Activated CD4-positive, alpha-beta T cell treated with anti-CD3 and anti-CD28 coated beads, Interleukin-2, Interleukin-4, amounts not matched to agents 100 ng/mL and 50 ng/mL, durations not matched to agents 16 hours and 8 hours (primary cell): ENCODE measurements at places on chromosomes 4 and X.
A peak's percentile ranks its signal among the peaks of the same experiment; 100 is the strongest.

GRCh38 chr4:86822136-86822535, 27.0 kb downstream of the SLC10A6 start:
- DNase-seq = no peak

GRCh38 chrX:136039485-136039884, 54.2 kb downstream of the SLC9A6 start:
- no peak for DNase-seq

DNA sequence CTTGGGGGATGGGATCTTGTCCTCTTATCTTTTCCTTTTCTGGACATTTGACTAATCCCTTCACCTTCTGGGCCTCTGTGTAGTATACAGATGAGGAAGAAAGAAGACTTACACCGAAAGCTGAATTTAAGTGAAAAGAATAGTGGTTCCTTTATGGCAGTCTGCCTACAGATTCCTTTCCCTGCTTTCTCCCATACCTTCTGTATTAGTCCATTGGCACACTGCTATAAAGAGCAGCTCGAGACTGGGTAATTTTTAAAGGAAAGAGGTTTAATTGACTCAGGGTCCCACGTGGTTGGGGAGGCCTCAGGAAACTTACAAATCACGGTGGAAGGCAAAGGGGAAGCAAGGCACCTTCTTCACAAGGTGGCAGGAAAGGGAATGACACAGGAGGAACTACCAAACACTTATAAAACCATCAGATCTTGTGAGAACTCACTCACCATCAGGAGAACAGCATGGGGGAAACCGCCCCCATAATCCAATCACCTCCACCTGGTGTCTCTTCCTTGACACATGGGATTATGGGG, 34.0 kb upstream of the CD38 start:
- no peak for DNase-seq

GRCh38 chrX:74453178-74453577, 31.9 kb downstream of the SLC16A2 start:
- DNase-seq = no peak

DNA sequence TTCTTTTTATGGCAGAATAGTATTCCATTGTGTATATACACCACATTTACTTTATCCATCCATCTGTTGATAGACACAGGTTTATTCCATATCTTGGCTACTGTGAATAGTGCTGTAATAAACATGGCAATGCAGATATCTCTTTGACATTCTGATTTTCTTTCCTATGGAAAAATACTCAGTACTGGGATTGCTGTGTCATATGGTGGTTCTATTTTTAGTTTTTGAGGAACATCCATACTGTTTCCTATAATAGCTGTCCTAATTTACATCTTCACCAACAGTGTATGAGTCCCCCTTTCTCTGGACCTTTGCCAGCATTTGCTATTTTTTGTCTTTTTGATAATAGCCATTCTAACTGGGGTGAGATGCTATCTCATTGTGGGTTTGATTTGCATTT, 73.5 kb downstream of the GPAT3 start:
- no peak for DNase-seq

- DNase-seq = no peak
These were observed 1501.5 kb upstream of the TENM3 start for GRCh38 chr4:180741703-180742102.

- no peak for DNase-seq
These were observed 88.8 kb downstream of the CPZ start for GRCh38 chr4:8681391-8681790.

DNA sequence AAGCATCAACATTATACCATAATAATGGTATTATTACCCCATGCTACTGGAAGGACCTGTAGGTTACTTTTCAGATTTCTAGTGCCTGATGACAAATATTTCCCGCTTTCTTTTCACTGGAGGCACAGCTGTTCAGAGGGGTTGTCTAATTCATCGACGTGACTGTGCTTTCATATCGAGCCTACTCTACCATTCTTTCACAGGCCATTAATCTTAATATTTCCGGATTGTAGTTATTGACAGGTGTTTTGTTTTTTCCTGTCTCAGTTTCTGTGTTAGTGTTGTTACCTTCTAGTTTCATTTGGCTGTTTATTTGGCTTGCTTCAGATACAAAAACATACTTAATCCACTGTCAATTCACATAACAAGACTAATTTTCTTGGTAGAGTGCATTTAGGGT, 330.9 kb downstream of the SPOCK3 start:
- no peak for DNase-seq

DNA sequence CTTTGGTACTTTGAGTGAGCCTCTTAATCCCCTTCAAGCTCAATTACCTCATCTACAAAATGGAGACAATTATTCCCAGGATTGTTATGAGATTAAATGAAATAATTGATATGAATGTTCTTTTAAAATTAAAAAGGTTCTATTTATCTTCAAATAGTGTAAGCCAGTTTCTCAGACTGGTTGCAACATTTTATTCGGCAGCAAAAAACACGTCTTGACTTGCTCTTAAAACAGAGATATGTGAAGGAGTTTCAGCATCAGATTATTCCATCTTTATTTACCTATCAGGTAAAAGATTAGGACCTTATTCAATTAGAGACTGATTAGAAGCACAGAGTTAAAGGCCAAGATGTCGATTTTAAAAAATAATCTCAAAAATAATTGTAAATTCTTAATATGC, 10.5 kb downstream of the NDNF start:
- no peak for DNase-seq

GRCh38 chrX:150219374-150220185, 143.5 kb upstream of the MAMLD1 start:
- DNase-seq = peak; percentile 7

DNA sequence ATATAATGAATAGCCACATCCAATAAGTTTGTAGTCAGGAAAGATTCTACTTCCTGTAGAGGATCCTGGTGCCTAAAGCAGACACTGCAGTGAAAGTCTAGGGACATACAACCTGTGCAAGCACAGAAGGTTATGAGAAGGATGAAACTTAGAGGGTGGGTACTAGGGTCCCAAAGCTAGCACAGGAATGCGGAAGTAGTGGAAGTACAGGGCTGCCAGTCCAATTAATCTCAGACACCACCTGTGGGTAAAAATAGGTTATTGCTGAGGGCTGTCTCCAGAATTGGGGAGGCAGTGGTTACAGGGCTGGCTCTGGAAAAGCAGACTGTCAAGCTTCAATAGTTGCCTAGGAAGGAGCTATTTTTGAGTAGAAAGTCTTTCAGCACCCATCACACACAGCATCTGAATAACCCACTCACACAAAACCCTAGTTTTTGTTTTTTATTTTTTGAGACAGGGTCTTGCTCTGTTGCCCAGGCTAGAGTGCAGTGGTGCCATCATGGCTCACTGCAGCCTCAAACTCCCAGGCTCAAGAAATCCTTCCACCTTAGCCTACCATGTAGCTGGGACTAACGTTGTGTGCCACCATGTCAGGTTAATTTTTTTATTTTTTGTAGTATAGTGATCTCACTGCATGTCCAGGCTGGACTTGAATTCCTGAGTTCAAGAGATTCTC, 50.8 kb upstream of the ELF2 start:
- DNase-seq = no peak

- DNase-seq = peak; percentile 17
These were observed 13.0 kb downstream of the RBMX start for GRCh38 chrX:136867518-136867917.

GRCh38 chr4:141022111-141022695, 111.1 kb downstream of the RNF150 start:
- no peak for DNase-seq

DNA sequence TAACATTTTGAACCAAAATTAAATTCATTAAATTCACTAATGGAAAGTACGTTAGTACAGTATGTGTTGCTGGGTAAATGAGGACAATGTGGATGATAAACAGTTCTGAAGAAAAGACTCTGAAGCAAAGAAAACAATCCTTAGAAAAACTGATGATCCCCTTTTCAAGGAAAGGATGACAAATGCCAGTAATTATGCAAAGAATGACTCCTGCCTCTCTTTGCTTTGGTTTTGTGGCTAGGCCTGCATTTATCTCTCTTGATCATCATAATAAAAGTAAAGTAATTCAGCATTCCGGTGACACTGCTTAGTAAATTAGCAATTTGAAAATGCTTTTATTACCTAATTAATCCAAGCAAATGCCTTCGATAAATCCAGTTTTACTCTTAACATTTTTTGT, 652.2 kb upstream of the DIPK2B start:
- peak; percentile 62 for DNase-seq

GRCh38 chrX:11967986-11968869, 170.0 kb upstream of the FRMPD4 start:
- DNase-seq = no peak

DNA sequence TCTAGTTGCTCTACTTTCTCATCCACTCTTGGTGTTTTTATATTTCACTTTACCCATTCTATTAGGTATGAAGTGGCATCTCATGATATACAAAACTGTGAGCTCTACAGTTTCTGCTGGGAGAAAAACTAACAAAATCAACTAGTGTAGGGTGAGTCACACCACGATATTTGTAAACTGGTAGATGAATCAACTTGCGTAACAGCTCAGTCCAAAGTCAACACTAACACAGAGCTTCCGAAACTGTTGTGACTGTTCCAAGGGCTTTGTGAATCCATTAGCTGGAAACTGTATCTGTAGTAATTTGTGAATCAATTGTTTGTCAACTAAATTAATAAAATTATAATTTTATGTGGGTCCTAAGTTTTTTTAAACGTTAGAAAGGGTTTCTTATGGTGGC, 119.8 kb upstream of the TSPAN5 start:
- DNase-seq = no peak

- no peak for DNase-seq
These were observed 641.3 kb downstream of the RPA4 start for GRCh38 chrX:97524997-97525396.

GRCh38 chr4:58732973-58733372, 1622.8 kb upstream of the IGFBP7 start:
- no peak for DNase-seq

DNA sequence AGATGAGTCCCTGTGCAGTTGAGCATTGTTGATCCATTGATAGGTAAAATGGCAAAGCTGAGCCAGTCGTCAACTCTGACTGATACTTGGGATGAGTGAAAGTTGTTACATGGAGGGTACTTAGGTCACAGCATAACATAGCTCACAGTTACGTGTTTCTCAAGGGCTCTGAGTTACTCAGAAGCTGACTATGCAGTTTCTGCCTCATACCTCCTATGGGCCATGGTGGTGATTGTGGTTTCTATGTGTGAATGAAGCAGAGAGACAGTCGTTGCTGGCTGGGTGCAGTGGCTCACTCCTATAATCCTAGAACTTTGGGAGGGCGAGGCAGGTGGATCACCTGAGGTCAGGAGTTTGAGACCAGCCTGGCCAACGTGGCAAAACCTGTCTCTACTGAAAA, 30.8 kb downstream of the FRMPD3 start:
- DNase-seq = peak; percentile 14

DNA sequence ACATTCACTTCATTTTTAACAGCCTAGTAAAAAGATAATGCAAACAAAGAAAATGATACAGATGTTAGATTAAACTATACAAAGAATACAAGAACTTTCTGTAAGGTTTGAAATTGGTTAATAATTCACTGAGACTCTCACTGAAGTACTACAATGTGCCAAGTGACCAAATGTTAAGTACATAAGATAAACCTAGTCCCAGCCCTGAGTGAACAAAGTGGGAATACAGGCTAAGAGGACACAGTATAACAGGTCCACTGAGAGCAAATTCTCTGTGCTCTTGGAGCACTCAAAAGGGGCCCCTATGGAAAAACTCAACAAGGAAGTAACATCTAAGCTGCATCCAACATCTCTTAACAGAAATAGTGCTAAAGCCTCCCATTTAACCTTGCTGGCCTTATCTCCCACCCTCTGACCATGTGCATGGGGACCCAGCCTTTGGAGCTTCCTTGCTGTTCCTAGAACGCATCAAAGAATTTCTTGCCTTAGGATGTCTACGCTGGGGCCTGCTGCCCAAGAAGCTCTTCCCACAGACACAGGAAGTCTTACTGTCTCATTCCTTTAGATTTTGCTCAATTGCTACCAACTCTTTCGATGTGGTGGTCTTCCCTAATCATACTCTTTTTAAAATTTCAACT, 113.4 kb downstream of the ZAR1 start:
- no peak for DNase-seq

DNA sequence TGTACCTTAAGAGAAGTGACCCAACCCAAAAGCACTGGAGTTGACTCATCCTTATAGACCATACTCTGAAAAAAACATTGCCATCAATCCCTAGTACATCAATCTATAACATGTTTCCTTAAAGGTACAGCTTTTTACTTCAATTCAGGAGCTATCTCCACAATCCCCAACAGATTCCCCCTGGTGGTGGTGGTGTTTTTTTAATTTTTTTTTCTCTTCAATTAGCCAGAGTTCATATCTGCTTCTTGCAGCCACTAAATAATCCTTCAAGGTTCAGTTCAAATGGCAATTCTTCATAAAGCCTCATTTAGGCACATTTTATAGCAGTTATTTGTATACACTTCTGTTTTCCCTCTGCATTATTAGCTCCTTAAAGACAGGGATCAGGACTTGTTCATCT, 60.7 kb upstream of the KDR start:
- DNase-seq = no peak

DNA sequence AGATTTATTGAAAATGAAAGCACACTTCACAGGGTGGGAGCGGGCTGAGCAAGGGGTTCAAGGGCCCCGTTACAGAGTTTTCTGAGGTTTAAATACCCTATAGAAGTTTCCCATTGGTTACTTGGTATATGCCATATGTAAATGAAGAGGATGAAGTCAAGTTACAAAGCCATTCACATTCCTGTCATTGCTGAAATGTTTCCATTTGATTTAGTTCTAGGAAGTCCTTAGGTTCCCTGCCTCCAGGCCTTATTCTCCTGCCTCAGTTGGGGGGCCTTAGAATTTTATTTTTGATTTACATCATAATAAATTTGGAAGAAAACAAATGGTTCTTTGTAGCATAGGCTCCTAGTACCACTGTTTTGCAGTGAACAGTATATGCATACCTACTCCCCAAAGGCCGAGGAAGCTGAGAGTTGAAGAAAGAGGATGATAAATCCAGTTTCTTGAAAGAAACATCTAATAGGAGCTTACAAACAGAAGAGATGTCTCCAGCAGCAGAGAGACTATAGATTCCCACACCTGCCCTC, 31.8 kb downstream of the SERTM2 start:
- no peak for DNase-seq

- DNase-seq = no peak
These were observed 99.6 kb upstream of the TMEM150C start for GRCh38 chr4:82661181-82661992.

DNA sequence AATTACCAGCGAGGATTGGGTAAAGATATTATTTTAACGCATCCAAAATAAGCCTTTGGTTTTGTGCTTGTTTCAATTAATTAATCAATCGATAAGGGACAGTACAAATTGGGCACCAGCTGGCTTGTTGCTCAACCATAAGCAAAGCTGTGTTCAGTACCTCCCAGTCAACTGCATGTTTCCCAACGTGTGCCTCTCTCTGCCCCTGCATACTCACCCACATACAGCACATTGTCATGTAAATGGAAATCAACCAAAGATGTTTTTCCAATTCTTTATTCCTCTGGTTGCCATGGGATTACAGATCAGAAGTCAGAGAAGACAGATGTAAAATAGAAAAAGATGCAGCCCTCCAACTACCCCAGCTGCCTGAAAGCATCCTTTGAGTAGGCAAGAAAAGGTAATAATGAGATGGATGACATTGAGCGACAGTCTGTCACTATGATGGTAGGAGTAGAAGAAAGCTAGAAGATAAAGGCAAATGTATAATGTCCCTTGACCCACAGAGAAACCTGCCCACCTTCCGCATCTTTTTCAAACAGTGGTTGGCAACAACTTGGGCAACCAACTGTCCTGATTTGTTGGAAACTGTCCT, 92.7 kb upstream of the TSPAN7 start:
- no peak for DNase-seq

GRCh38 chrX:111375747-111376146, 36.2 kb downstream of the DCX start:
- no peak for DNase-seq
